Hematopoietic multipotent progenitor cell treated with erythropoietin and hydrocortisone succinate and interleukin-3 and kit ligand, for 8 days (in vitro differentiated cells): ENCODE measurements at places on chromosomes 11 and 22.

DNA sequence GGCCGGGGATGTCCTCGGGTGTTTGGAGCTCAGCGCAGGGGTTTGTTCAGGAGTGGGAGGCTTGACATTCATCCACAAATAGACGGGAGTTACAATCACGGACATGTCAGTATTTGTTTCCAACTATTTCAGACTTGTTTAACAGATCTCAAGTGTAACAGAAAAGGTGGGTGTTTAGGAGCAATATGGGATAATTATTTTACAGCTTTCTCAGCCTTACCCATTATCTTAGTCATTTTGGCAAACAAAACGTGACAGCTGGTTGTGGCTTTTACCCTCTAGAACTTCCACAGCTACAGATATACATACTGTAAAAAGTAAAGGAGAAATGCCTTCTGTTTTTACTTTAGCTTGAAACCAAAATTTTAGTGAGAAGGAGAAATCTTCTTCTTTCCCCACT is 178.7 kb upstream of the TMEM45B start:
- DNase-seq = no peak

DNA sequence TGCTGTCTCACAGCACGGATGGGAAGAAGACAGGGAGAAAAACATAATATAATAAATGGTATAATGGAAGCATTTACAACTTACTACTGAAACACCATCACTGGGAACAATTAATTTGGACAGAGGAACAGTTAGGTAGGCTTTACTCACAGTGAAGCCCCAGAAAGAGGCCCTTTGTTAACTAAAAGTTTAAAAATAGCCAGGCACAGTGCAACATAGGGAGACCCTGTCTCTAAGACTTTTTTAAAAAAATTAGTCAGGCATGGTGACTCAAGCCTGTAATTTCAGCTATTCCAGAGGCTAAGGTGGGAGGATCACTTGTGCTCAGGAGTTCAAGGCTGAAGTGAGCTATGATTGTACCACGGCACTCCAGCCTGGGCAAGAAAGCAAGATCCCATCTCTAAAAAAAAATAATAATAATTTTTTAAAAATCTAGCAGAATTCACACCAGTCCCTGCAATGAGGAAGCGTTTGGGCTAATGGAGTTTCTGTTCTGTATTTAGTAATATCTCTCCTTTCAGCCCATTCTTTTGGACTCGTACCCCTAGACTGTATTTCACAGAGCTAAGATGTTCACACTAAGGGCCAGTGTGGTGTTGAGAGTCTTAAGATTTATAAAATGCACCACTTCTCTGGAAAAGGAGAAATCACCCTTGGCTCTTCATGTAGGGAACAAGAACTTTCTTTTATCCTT is 275.5 kb downstream of the SOX6 start:
- no peak for DNase-seq

- peak; percentile 46 for DNase-seq
These were observed 17.8 kb downstream of the ZBED4 start for GRCh38 chr22:49871482-49871881.

- DNase-seq = no peak
These were observed 125.5 kb downstream of the FBXO7 start for GRCh38 chr22:32600147-32600546.

DNA sequence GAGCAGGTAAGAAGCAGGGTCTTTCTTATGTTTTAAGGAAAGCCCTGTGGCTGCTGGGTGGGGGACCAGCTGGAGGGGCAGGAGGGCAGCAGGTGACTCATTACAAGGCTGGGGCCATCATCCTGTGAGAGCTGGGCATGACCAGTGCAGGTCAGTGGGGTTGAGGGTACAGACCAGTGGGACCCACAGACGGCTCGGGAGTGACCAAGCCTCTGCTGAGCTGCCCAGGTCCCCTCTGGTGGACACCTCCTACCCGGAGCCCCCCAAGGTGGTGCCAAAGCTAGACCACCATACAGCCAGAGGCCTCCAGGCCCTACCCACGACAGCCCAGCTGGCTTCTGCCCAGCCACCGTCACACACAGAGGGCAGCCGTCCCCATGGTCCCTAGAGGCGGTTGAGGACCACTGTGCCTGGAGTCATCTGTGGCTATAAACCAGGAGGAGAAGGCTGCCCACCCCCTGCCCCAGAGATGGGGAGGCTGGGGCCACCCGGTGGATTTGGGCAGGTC is 670 bp downstream of the MYEOV start:
- no peak for DNase-seq

DNA sequence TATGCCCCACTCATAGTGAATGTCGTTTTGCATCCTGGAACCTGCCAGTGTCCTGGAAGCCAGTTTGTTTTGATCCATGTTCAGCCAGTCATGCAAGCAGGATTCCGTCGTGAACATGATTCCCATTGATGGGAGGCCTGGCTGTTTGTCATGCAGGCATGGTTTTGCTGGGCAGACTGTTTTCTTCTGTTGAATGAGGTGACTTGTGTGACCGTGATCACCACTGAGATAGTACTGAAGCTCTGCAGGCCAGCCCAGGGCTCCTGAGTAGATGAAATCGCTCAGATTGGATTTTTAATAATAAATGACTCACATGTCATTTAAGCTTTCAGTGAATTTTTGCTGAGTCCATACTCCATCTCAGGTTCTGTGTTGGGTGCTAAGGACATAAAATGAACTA is 117.8 kb downstream of the PDE2A start:
- DNase-seq = no peak

- peak; percentile 45 for DNase-seq
These were observed 87.8 kb upstream of the CRYBB3 start for GRCh38 chr22:25111579-25112517.

DNA sequence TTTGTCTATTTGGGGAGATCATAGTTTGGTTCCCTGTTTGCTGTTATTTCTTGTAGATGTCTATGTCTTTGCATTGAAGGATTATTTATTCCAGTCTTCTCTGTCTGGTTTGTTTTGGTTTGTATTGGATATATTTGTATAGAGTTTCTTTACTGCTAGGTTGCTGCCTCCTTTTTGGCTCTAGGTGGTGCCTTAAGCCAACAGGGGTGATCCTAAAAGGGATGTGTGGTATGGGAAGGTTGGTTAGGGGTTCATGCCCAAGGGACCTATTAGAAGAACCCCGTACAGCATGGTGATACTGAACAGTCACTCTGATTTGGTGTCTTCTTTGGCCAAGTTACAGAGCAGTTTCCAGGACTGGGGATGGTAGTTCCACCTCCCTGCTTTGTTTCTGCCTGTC is 36.4 kb upstream of the PGR start:
- DNase-seq = no peak

DNA sequence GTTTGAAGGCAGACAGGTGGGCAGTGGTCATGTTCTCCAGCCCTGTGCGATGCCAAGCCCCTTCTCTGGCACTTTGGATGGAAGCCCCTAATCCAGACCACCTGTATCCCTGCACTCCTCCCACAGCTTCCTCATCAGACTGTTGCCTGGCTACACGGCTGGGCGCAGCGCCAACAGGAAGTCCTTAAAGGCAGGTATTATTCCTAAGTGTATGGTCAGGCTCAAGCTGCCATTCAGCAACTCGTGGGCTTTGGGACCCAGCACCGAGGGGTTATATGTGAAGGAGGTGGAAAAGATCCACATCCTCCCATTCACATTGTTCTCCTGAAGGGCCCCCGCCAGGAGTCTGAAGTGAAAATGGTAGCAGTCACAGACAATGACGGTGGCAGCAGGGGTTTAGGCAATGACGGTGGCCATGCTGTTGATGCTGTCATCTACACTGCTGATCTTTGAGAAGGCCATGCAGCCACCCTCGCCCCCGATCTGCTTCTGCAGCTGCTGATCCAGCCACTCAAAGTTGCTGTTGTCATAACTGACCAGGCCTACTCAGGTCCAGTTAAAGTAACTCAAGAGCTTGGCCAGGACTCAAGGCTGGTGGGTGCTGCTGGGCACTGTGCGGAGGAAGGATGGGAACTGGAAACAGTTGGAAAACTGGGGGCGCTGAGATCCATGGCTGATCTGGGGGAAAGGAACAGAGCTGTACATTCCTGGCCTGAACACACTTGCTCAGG is 27.7 kb downstream of the OR6Q1 start:
- no peak for DNase-seq

DNA sequence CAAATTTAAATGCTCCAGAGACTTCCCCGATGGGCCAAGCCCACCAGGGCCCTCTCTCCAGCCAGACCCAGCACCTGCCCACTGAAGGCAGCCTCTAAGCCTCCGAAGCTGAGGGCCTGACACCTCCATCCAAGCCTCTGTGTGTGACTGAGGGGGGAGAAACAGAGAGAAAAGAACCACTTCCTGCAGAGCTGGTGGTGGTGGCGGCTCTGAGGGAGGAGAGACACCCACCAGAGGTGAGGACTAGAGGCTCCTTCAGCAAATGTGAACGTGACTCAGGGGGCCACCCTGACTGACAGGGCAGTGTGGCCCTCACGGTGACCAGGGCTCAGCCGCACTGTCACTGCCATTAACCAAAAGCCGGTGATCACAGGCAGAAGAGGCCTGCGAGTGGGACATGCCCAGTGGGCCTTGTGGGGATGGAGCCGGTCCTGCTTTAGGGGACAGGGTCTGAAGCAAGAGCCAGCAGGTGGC is 31.0 kb upstream of the CD5 start:
- DNase-seq = no peak

- DNase-seq = no peak
These were observed 21.7 kb downstream of the KIAA0930 start for GRCh38 chr22:45218976-45219375.

- peak; percentile 63 for DNase-seq
These were observed 34.8 kb upstream of the CARS1 start for GRCh38 chr11:3091846-3092602.

- DNase-seq = no peak
These were observed 377.3 kb downstream of the TBC1D22A start for GRCh38 chr22:47139790-47140119.

DNA sequence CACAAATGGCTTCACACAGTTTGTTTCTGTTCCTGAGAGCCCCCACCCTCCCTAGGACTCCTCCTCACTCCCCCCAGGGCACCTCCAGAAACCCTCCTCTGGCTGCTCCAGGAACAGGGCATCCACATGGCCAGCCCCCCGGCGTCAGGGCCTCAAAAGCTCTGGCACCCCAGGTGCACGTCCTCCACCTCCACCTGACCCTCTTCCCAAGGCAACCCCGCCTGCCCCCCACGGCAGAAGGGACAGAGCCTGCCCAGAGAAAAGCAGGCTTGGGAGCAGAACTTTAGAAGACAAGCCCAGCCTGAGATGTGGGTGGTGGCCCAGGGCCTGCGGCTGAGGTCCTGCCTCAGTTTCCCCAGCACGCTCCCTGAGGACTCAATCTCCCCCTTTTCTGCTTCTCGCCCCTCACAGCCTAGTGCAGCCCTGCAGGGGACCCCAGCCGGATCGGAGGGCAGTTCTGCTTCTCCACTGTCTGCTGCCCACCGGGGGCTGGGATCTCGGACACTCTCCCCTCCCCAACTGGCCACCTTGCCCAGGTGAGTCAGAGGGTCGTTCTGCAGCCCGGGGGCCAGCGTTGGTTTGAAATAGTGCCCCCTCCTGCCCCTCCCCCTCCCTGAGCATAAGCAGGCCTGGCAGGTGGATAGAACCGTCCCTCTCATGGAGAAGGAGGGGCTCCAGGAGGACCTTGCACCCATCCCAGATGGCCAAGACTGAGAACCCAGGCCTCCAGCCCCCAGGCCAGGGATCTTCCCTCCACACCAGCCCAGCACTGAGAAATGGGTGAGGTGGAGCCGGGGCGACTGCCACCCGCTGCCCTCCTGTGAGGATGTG is 2.4 kb upstream of the TRABD start:
- no peak for DNase-seq

- no peak for DNase-seq
These were observed 44.1 kb upstream of the MN1 start for GRCh38 chr22:27845644-27846043.

GRCh38 chr11:120133216-120134105 is 4.5 kb downstream of the TRIM29 start:
- DNase-seq = no peak

GRCh38 chr11:86592047-86592591 is 80.3 kb downstream of the ME3 start:
- no peak for DNase-seq

DNA sequence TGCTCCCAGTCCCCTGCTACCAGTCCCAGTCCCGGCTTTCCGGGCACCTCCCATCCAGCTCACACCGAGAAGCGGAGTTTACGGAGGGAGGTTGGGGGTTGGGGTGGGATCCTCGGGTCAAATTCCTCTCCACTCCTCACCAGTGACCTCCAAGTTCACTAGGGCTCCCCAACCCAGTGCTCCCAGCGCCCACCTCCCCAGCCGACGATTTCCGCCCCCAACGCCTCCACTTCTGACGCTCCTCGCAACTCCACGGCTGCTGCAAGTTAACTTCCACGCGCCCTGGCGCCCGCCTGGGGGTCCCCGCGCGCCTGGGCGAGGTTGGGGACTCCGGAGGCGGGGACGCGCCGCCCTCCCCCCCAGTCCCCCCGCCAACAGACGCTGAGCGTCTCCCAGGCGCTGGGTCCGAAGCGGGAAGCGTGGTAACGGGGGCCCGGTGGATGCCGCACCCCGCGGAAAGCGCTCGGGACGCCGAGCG is 526 bp downstream of the TPST2 start:
- peak; percentile 52 for DNase-seq

DNA sequence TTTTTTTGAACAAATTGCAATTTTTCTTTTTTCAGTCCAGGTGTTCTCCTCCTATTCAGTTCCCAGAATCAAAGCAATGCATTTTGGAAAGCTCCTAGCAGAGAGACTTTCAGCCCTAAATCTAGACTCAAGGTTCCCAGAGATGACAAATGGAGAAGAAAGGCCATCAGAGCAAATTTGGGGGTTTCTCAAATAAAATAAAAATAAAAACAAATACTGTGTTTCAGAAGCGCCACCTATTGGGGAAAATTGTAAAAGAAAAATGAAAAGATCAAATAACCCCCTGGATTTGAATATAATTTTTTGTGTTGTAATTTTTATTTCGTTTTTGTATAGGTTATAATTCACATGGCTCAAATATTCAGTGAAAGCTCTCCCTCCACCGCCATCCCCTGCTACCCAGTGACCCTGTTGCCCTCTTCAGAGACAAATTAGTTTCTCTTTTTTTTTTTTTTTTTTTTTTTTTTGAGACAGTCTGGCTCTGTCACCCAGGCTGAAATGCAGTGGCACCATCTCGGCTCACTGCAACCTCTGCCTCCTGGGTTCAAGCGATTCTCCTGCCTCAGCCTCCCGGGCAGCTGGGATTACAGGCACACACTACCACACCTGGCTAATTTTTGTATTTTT is 6.2 kb upstream of the UBE4A start:
- DNase-seq = peak; percentile 65

GRCh38 chr11:74460065-74460464 is 7.3 kb downstream of the KCNE3 start:
- DNase-seq = peak; percentile 72

- no peak for DNase-seq
These were observed 3901.6 kb upstream of the OR11H1 start for GRCh38 chr22:11626422-11626773.

DNA sequence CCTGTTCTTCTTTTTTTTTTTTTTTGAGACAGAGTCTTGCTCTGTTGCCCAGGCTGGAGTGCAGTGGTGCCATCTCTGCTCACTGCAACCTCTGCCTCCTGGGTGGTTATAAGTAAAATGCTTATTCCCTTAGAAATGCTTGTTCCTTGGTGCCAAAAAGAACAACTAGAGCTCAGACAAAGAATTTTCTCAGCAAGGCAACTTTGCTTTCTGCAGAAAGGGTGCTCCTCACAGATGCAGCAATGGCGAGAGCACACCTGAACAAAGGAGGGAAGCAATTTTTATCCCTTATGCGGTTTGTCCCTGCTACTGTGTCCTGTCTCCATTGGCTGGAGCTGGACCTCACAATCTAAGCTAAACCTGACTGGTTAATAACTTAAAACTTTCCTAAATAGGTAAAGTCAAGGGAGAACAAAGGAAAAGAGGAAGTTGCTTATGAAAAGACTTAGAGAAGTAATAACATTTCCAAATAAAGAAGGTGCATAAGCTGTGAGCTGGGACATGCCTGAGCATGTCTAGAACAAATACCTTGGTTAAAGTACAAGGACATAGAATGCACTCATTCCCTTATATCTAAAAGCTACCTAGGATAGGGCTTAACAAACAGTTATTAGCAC is 90.0 kb upstream of the PRR5 start:
- no peak for DNase-seq
